ENCODE measurements at places on chromosomes 7 and 10.

DNA sequence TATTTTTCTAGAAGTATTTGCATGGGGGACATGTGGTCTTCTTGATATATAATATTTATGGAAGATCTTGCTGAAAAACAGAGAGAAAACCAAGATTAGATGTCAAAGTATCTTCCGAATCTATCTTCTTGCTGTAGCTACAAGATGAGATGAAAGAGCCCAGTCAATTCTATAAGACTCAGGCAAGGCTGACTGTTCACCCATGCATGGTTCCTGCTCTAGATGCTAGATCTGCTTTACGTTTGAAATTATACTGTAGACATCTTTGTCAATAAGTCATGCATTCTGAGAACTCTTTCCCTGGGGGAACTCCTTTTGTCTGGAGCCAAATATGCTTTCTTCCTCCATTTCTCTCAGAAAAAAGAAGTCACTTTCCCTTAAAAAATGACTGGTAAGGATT is 1292.0 kb downstream of the XPNPEP1 start:
- DNase-seq, result no peak

- no peak for DNase-seq
Measured at GRCh38 chr10:91977491-91977890, 53.9 kb downstream of the BTAF1 start.

GRCh38 chr10:43653746-43654145 is 5.1 kb upstream of the ZNF32 start:
- DNase-seq, result no peak

DNA sequence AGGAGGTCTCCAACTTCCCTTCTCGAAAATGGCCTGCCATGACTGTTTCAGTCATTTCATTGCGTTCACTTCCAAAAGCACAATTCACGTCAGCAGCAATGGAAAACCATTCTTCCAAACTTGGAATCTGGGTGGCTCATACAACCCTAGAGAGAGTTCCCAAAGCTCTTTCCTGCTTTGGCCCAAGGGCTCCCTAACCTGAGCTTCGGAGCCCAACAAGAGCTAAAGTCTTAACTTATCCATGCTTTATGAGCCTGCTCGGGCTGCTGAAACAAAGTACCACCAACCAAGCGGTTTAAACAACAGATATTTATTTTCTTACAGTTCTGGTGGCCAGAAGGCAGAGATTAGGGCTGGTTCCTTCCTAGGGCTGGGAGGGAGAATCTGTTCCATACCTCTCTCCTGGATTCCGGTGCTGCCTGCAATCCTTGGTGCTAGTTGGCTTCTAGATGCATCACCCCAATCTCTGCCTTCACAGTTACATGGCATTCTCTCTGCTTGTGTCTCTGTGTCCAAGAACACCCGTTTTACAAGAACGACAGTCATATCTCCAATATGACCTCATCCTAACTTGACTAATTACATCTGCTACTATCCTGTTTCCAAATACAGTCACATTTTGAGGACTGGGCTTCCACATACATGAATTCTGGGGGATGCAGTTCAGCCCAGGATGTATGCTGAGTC is 33.5 kb downstream of the CAMK2B start:
- no peak for DNase-seq

GRCh38 chr10:21634599-21635365 is 100.8 kb downstream of the MLLT10 start:
- DNase-seq, result no peak

- DNase-seq, result no peak
Measured at GRCh38 chr10:102770792-102771191, 27.0 kb downstream of the WBP1L start.

DNA sequence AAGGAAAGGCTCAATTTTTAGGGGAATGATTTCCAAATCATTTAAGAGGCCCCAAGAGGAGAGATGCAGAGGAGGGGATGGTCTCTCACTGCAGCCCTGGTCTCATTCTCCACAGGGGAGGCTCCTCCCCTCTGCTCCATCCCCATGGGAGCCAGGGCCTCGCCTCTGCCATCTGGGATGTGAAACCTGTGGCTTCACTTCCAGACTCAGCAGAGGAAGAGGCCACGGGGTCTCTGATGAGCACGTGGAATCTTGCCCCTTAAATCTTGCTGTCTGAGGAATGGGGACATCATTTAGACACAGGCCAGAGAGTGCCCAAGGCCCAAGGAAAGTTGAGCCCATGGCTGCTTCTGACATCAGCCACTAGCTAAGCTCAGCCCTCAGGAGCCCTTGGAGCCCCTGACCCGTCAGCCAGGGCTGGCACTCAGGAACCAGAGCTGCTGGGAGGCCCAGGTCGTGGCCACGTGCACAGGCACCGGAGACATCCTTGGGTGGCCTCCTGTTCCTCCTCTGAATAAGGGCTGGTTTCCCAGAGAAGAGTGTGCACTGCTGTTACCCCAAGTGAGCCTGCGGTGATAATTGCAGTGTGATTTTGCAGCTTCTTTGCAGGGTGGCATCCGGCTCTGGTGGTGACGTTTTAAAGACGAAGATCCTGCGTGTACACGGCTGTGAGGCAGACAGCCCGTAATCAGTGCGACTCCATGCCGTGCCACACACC is 50.5 kb downstream of the VIPR2 start:
- no peak for DNase-seq

DNA sequence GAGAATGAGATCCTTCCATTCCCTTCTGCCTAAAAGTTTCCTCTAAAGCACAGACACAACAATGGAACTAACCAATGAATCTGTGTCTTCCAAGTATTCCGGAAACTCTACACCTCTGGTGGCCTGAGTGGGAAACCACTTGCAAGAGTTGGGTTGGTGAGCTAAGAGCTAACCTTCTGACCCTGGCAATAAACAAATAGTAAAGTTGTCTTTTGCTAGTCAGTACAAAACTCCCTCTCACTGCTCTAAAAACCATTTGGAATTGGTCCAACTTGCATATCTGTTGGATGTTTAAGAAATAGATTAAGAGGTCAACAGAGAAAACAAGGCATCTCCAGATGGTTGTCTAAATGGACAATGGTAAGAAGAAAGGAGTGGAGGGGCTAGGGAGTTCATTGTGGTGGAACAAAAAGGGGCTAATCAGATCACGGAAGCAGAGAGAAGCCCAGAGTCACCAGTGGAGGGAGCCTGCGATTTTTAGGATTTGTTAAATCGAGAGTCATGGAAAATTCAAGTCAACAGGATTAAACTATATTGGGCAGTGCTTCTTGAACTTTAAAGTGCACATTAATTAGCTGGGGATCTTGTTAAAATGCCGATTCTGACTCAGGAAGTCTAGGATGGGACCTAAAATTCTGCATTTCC is 192.3 kb downstream of the EVX1 start:
- DNase-seq, result no peak

DNA sequence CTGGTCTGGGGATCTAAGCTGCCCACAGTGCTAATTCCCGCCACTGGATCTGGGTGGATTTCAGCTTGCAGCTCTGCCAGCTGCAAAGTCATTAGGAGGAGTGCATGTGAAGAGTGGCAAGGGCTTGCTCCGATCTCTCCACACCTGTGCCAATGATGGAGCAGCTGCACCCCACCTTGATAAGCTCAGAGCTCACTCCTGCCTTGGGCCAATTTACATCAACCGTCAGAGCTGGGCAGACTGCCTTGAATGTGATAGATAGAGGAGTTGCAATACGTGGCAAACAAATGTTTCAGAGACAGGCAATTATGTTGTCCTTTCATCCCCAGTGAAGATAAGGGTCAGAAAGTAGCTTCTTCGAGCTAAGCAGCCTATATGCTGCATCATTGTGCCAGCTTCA is 379.9 kb downstream of the SH2D4B start:
- no peak for DNase-seq

- DNase-seq, result no peak
Measured at GRCh38 chr10:12417331-12417730, 68.0 kb downstream of the CAMK1D start.

DNA sequence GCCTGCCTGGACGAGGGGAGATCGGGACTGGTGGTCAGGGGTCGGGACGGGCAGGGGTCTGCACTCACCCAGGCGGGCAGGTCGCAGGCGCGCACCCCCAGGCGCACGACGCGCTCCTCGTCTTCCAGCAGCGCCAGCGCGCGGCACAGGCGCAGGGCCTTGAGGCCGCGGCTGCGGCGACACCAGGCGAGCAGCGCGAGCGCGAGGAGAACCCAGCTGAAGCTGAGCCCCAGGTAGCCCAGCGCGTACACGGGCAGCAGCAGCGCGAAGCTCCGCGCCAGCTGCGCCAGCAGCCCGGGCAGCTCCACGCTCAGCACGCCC is 328 bp downstream of the ESYT2 start:
- no peak for DNase-seq

GRCh38 chr7:30406664-30407425 is 71.7 kb downstream of the NOD1 start:
- no peak for DNase-seq
